ENCODE measurements at places on chromosomes 13 and 19.

DNA sequence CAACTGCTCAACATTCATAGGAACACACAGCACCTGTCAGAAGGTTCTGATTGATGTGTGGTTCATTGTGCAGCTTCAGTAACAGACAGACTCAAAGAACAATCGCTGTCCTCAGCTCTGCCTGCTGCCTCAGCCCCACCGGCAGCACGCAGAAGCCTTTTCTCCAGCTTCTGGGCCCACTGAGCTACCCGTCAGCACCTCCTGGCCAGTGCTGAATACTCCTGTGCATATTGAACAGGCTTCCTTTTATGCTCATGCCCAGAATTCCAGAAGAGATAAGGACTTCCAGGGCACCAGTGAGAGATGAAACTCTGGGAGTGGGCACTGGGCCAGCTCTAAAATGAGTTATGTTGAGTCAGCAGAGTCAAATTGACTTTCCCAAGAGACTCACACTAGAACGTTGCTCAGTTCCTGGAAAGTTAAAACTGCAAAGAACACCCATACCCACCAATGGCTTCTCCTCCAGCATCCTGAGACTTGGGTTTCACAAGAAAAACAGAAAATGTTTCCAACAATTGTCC is 119.3 kb downstream of the COL4A1 start:
- no peak overlapping the region for H3K4me3 ChIP-seq
- no peaks in the 10 kb centered on the region for H3K27me3 ChIP-seq

DNA sequence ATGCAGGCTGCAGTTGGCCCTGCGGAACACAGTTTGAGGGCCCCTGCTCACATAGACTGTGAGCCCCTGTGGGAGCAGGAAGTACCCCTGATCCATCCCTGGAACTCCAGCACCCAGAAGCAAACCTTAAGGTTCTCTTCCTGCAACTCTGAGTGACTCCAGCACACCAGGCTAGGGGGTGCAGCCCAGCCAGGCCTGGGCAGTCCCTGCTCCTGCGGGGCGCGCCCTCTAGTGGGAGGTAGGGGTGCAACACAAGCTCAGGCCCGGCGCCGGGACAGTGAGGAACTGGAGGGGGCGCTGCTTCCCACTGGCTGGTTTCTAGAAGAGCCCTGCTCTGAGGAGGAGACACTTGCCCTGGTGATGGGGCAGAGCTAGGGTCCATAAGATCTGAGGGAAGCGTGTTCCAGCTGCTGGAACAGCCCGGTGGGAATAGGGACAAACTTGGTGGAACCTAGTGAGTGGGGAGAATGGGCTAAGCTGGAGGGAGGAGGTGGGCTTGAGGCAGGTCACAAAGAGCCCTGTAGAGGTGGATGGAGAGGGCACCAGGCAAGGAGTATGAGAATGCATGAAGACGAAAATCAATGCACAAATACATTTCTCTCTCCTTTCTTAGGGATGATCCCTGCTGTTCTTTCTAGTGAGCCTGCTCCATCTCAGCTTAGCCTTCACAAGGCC is 5.0 kb downstream of the ZSCAN5A start:
- peak; percentile 32 for DNase-seq
- H3K27ac ChIP-seq = no peak overlapping the region
- H3K27me3 ChIP-seq = no peaks in the 10 kb centered on the region
- peaks cover 7% of the 10 kb centered on the region for H3K4me1 ChIP-seq
- peaks cover 5% of the 10 kb centered on the region for H3K36me3 ChIP-seq
- no peak overlapping the region for H3K4me3 ChIP-seq

GRCh38 chr13:24192057-24192810 is 31.7 kb downstream of the SPATA13 start:
- no peak for DNase-seq
- no peak overlapping the region for H3K27ac ChIP-seq
- no peak overlapping the region for H3K4me3 ChIP-seq
- no peaks in the 10 kb centered on the region for H3K27me3 ChIP-seq
- no peaks in the 10 kb centered on the region for H3K4me1 ChIP-seq
- no peaks in the 10 kb centered on the region for H3K36me3 ChIP-seq

DNA sequence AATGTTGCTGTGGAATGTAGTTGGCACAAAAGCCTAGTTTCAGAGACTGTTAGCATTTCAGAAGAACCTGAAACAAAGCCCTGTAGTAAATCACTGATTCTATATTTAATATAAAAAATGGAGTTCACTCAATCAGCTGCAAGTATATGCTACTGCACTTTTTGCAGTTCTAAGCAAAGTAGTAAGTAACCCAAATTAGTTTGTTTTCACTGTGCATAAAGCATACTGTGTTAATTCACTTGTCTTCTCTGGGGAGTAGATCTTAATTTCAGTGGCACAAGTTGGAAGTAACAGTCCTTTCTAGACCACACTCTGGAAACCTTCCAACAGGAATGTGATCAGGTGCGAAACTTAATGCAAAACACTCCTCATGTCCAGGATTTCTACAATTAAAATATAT is 139.3 kb downstream of the DACH1 start:
- no peaks in the 10 kb centered on the region for H3K36me3 ChIP-seq
- no peaks in the 10 kb centered on the region for H3K4me1 ChIP-seq
- DNase-seq = no peak
- no peak overlapping the region for H3K4me3 ChIP-seq
- H3K27ac ChIP-seq = no peak overlapping the region

DNA sequence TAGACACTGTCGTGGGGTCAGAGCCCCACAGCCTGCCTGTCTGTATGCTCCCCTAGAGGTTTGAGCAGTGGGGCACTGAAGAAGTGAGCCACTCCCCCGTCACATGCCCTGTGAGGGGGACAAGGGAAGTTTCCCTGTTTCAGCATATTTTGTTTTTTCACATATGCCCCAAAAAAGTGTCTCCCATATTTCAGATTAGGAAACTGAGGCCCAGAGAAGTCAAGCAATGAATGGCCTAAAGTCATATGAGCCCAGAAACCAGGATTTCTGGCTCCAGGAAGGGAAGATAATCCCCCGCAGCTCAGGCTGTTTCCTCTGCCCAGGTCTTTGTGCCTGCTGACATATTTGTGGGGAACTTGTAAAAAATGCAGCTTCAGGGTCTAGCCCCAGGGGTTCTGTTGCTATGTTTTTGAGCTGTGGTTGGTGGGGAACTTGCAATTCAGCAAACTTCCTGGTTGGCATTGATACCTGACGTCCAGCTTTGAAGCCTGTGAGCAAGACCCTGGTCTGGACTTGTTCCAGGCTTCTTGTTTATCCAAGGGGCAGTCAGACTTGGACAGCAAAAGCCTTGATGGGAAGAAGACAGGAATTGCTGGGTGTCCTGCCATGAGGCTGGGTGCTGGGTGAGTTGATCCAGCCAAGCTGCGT is 9.5 kb downstream of the RASL11A start:
- H3K4me1 ChIP-seq = no peaks in the 10 kb centered on the region
- no peak overlapping the region for H3K27ac ChIP-seq
- H3K36me3 ChIP-seq = no peaks in the 10 kb centered on the region
- no peak overlapping the region for H3K4me3 ChIP-seq
- no peaks in the 10 kb centered on the region for H3K27me3 ChIP-seq

GRCh38 chr13:48477191-48477855 is 55.6 kb downstream of the RCBTB2 start:
- no peak overlapping the region for H3K4me3 ChIP-seq
- no peaks in the 10 kb centered on the region for H3K27me3 ChIP-seq
- no peak overlapping the region for H3K27ac ChIP-seq

- peaks cover 40% of the 10 kb centered on the region for H3K4me1 ChIP-seq
- H3K4me3 ChIP-seq = peak within 1 kb of the TSS; percentile 83
- no peaks in the 10 kb centered on the region for H3K27me3 ChIP-seq
Measured at GRCh38 chr19:12666265-12667048, at the start of the genes MAN2B1 and WDR83. Gene MAN2B1, minus strand, starts transcription at chr19:12666742. Its CDS starts 41 bp downstream, at chr19:12666701. Gene WDR83, plus strand, starts transcription at chr19:12666807. Its CDS starts 2,984 bp downstream, at chr19:12669791.

DNA sequence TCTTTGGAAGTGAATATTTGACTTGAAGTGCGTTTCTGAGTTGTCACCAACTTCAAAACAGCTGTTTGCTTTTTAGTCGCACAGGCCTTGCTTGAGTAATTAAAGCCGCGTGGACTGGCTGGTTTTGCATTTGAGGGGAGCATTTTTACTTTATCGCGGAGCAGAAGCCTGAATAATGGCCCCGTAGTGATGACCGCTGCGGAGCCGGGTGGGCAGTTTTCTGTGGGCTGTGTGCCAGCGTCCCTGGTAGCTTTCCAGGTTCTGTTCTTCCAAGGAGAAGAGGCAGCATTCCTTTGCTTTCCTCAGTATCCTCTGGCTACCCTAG is 1.1 kb downstream of the NAA16 start:
- no peaks in the 10 kb centered on the region for H3K27me3 ChIP-seq
- peak overlapping the region; percentile 80 for H3K27ac ChIP-seq
- DNase-seq = peak; percentile 50
- peaks cover 27% of the 10 kb centered on the region for H3K4me1 ChIP-seq

DNA sequence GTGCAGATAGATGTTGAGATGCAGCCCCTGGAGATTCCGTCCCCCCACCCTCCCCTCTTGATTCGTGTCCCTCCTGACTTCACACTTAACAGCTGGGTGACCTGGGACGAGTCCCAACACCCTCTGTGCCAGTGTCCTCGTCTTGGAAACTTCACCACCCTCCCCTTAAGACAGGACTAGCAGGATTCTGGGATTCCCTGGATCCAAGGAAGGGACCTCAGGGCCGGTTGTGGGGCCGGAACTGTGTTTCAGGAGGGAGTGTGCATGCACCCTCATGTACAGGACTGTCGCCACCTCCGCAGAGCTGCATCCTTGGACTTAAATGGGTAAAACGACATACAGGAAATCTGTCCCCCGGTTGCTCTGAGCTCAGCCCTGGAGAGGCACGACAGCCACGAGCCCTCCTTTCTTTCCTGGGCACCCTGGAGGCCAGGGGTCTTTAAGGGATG is 990 bp downstream of the MYO9B start:
- peak overlapping the region; percentile 73 for H3K27ac ChIP-seq
- H3K4me3 ChIP-seq = peak overlapping the region; percentile 72

DNA sequence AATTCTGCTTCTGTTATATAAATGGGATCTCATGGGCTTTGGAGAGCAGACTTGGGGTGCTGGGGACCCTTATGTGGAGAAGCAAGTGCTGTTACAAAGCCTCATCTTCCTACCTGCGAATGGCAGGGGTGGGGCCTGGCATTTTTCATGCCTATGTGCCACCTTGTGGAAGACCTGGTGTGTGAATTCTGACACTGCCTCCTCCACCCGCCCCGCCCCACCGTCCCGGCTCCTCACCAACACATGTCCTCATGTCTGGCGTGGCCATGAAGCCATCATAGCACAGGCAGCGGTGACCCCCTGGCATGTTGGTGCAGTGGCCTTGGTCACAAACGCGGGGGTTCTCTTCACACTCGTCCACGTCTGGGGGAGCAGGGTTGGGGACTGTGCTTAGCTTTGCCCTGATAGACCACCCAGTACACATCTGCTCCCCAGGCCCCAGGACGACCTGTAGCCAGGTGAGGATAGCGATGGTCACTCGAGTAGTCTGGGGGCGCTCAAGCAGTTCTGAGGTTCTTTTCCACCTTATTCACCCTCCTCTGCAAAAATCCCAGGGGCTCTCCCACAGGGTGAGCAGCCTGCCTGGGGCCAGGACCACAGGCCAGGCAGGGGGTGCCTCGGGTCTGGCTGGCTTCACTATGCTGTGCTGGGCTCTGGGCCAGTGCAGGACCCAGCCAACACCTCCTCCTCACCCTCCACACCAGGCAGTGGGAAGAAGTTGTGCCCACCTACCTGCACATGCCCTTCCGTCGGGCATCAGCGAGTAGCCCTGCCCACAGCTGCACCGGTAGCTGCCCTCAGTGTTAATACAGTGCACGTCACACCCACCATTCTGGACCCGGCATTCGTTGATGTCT is 32.7 kb downstream of the FBN3 start:
- DNase-seq = no peak
- no peak overlapping the region for H3K27ac ChIP-seq
- no peaks in the 10 kb centered on the region for H3K27me3 ChIP-seq
- no peak overlapping the region for H3K4me3 ChIP-seq
- no peaks in the 10 kb centered on the region for H3K4me1 ChIP-seq

DNA sequence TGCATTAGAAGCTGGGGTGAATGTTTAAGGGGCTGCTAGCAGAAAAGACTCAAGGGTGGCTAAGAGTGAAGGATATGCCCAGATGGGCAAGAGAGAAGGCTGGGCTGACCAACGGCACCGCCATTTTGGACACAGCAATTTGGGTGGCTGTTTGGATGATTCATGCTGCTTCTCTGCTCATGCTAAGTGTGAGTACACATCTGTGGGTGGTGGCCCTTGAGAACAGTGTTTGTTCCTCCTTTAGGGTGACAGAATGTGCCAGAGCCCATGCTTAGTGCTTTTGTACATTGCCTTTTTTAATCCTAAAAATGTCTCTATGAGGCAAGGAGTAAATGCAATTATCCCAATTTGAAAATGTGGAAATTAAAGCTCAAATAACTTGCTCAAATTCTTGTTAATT is 9.8 kb downstream of the CBY2 start:
- no peak for DNase-seq
- no peaks in the 10 kb centered on the region for H3K36me3 ChIP-seq
- no peaks in the 10 kb centered on the region for H3K4me1 ChIP-seq

GRCh38 chr13:35797991-35798390 is 321.5 kb upstream of the MAB21L1 start:
- no peak overlapping the region for H3K27ac ChIP-seq
- no peak for DNase-seq
- H3K4me3 ChIP-seq = no peak overlapping the region
- no peaks in the 10 kb centered on the region for H3K27me3 ChIP-seq
- no peaks in the 10 kb centered on the region for H3K36me3 ChIP-seq

GRCh38 chr13:91154558-91155353 is 192.7 kb upstream of the MIR17HG start:
- H3K36me3 ChIP-seq = no peaks in the 10 kb centered on the region
- no peak overlapping the region for H3K27ac ChIP-seq
- H3K4me3 ChIP-seq = no peak overlapping the region

DNA sequence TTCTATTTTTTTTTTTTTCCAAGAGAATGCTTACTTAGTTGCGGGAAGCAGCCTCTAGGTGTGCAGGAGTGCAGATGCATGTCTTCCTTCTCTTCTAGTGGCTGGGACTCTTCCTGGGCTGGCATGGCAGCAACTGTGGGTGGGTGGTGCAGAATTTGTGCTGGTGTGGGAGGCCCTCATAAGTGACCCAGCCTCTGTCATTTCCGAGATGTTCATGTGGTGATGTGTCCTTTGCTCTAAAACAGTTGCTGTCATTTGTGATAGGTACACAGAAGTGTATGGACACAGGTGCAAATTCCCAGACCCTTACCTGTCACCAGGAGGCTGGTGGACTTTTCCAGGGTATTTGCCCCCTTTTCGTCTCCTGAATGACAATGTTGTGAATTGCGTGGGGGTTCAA is 367.7 kb downstream of the KCNRG start:
- H3K4me3 ChIP-seq = no peak overlapping the region
- H3K27ac ChIP-seq = no peak overlapping the region
- no peaks in the 10 kb centered on the region for H3K4me1 ChIP-seq
- H3K27me3 ChIP-seq = no peaks in the 10 kb centered on the region

DNA sequence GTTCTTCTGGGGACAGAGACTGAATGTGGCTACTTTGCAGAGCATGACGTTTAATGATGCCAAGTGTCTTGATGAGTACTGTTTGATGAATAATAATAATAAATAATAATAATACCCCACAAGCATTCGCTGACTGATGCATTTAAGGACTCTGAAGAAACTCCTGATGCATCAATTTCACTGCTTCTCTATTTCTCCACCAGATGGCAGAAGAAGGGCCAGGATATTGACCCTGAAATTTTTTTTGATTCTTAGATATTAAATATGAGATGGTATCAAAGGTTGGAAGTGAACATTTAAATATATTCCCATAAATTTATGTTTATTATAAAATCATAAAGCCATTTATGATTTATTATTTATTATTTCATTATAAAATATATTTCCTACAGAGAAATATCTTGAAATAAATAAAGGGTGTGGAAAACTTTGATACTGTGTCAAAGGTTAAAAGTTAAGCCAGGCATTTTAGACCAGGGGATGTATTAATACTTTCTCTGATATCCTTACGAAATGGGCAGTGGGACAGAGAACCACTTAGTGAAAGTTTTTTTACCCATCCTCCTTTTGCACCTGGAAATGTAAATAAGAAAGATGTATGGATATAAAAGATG is 170.9 kb downstream of the LACC1 start:
- H3K4me1 ChIP-seq = no peaks in the 10 kb centered on the region
- no peak overlapping the region for H3K27ac ChIP-seq
- H3K36me3 ChIP-seq = no peaks in the 10 kb centered on the region
- H3K27me3 ChIP-seq = no peaks in the 10 kb centered on the region
- DNase-seq = peak; percentile 19

Data from CD8-positive, alpha-beta memory T cell (primary cell).